GM12864 (cell line): ENCODE measurements at places on chromosomes 1 and 21.
A peak's percentile ranks its signal among the peaks of the same experiment; 100 is the strongest.

DNA sequence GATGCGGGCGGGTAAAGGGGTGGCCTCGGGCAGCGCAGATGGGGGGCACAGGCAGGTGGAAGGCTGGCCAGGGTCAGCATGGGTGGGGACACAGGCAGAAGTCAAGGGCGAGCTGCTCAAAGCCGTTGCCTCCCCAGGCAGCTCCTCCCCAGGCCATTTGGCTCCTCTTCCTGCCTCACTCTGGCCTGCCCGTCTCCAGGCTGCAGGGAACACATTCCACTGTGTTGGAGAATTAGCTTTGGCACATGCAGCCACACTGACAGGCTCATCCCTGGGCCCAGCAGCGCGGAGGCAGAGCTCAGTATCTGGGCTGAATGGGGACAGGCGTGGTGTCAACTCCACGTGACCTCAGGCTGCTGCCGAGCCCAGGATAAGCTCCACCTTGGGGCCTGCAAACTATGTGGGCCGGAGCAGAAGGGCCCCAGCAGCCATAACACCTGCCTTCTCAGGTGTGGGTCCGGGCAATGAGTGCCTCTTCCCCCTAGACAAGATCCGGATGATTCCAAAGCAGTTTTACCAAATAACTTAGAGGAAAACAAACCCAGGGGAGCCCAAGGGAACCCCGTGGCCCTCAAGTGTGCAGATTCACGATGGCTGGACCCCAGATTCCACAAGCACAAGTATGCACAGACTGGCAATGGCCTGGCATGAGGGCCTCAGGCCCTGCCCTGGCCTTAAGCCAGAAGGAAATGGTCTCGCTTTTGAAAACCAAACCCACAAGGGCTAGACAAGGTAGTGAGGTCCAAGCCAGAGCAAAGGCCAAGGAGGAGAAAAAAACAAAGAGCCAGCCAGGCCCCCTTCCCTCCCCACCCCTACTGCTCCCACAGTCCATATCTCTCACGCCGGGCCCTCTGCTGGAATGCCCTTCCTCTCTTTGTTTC lies 40.2 kb downstream of the HSPG2 start:
- no peak for DNase-seq

- DNase-seq: no peak
Measured at GRCh38 chr1:85144351-85144750, 56.5 kb downstream of the SYDE2 start.

- no peak for DNase-seq
Measured at GRCh38 chr1:159338018-159338417, 35.9 kb downstream of the FCER1A start.

GRCh38 chr1:46506470-46507219 lies 17.0 kb downstream of the DMBX1 start:
- no peak for DNase-seq

GRCh38 chr1:49013079-49013478 lies 236.4 kb upstream of the BEND5 start:
- DNase-seq: no peak

- no peak for DNase-seq
Measured at GRCh38 chr1:157771661-157772425, 5.1 kb downstream of the FCRL2 start.

DNA sequence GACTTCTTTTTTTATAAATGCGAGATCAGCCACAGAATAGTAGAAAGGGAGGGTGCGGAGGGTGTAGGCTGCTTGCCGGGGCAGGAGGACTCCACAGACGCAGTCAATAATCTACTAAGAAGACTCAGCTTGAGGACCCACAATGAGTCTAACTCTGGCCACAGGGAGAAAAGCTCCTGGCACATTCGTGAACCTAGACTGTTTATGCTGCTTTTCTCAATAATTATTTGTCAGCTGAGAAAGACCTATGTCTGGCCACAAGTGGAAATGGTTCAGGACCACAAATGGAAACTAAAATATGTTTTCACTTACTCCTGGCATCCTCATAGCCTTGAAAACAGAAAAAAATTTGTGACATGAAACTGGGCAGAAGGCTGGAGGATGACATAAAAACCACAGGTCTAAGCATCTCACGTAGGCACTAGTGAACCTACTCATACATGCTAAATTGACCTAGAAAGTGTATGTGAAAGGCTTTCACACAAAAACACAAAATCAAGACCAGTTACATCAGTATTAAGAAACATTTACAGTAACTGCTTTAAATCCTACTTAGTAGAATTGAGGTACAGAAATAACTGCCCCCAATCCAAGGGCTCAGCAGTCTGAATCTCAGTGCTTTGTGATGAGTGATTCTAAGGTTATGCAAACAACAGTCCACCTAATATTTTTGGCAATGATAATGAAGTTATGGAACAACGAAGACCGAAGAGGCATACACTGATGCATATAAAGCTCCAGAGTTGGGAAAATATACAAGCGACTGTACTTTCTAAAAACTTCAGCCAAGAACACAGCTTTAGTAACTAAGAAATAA lies 159.5 kb downstream of the SLC45A1 start:
- DNase-seq: peak; percentile 57

DNA sequence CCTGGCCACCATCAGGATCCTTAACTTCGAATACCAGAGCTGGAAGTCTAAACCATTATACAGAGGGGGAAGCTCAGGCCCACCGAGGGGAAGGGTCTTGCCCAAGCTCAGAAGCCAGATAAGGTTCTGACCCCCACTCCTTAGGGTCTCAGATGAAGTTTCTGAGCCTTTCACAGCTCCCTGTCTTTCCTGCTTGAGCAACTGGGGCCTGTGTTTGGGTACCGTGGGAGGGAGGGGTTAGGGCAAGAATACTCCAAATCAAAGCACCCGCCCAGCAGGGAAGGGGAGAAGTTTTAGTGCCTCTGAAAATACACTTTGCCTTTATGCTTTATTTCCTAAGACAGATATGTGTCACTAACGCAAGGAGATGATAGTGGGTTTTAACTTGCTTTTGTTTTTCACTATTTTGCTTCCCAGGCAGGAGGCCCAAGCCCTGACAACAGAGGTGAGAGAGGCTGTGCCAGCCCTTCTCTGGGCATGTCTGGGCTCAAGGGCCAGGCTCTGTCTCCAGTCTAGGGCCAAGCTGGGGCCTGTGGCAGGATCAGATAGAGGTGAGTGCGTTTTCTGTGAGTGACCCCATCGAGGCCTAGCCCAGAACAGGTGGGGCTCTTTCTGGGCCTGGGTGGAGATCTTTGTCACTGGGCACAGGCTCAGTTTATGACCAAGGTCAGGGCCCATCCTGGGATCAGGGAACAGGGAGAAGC lies 20.5 kb upstream of the TENT5B start:
- no peak for DNase-seq

DNA sequence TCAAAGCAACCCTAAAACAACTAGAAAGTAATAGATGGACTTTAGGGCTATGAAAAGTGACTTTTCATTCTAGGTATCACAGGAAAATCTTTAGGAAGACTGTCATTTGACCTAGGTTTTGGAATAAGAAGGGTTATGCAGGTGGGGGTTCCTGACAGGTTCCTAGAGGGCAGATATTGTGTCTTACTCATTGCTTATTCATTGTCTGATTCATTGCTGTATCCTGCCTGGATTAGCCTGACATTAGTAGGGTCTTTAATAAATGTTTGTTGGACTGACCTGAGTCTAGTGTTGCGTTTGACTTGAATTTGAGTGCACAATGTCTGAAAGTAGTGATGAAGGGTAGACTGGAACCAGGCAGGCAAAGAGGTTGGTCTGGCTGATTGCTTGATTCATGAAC lies 6.0 kb downstream of the FNBP1L start:
- no peak for DNase-seq

GRCh38 chr21:14989359-14989758 lies 75.4 kb downstream of the NRIP1 start:
- DNase-seq: no peak

DNA sequence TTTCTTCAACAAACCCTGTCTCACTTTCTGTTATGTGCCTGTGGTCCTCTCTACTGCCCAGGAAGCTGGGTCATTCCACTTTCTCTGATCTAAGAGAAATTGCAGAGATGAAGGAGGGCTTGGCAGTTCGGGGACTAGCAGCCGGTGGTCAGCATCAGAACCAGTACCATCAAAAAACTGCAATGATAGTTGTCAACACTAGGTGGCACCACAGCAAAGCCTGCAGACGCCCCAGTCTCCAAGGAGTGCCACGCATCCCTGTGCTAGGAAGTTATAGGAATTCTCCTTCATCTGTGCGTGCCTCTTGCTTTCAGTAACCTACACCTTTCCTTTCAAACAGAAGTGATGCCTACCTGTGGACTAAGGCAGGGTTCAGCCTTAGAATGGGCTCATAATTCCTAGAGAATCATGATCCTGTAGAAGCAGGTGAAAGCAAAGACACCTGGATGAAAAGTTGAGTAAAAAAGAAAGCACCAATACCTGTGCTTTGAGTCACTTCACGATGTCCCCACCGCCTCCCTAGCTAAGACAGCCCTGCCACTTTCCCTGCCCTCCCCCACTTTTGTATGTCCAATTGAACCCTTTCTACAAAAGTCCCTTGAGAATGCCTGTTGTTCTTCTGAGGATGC lies 129.2 kb downstream of the ADAMTS1 start:
- no peak for DNase-seq

DNA sequence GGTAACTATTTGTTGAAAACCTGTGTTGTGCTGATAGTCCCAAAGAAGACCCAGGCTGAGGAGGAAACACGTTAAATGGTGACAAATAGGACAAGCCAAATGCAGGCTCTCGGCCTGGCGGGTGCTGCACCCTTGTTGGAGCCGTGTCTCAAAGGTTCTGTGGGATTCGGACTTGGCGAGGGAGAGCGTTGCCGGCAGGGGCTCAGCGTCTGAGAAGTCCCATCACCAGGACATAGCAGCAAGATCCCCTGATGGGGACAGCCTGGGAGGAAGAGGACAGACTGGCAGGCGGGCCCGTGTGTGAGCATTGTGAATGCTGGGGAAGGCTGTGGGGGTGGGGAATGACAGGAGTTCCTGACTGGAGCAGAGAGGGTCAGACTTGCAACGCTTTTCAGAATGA lies 142.5 kb downstream of the PGBD5 start:
- no peak for DNase-seq

DNA sequence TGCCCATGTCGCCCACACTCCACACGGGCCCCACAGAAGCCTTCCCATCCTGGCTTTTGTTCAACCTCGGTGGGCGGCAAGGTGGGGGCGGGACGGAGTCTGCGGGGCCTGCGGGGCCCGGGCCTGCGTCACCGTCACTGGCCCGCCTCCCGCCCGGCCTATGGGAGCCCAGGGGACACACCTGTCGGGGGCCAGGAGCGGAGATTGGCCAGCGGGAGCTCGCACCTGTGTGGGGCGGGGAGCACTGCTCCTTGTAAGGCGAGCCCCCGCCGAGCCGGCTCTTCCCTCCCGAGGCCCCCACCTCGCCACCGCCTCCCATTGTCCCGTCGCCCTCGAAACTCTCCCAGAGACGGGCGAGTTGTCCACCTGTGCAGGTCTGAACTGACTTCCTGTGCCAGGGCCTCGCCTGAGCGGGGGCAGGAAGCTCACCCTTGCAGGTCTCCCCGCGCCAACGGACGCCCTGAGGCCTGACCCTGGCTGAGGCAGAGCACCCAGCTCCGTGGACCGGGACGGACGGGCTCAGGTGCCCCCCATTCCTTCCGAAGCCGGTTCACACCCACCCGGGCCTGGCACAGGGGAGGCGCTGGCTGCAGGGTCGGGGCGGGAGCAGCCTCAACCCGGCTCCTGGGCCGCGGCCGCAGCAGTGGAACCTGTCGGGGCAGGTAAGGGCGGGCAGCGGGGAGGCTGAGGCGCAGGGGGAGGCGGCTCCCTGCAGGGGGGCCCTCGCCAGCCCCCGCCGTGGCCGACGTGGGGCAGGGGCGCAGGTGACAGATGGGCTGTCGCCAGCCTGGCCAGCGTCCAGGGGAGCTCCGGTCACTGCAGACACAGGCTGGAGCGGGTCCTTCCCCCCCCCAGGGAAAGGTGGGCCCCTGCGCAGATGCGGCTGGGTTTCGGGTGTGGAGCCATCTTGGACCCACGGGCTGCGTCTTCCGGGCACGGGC lies 10.8 kb upstream of the TTLL10 start:
- no peak for DNase-seq

DNA sequence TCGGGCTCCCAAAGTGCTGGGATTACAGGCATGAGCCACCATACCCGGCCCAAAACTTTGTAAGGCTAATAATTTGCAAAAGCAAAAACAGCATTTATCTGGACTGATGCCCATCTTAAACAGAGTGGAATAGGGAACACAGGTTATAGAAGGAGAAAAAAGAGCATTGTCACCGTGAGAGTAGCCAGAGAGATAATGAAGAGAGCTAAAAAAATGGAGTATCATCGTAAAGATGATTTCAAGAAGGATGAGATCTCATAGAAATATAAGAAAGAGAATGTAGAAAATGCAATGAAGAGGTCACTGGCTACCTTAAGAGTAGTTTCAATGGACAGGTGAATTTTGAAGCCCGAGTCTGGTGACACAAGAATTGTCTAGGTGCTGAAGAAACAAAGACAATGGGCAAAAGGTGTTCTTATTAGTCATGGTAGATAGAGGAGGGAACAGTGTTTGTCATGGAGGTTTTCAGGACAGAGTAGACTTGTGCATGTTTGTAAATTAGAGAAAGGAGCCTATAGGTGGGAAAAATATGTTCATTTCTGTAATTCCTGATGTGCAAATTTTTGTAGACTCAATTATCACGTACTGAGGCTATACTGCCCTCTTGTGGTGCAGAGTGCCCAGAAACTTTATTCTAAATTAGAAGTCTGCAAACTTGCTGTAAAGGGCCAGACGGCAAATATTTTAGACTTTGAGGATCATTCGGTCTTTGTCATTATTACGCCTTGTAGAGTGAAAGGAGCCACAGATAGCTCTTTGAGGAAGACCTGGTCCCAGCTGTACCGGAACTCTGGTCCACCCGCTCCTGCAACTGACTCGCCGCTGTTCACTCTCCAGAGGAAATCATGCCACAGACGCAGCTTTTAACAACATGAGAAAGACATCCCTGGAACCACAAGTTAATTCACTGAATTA lies 8.1 kb upstream of the TMEM183A start:
- DNase-seq: no peak

GRCh38 chr1:162930976-162931560 lies 70.1 kb upstream of the CCDC190 start:
- DNase-seq: no peak

DNA sequence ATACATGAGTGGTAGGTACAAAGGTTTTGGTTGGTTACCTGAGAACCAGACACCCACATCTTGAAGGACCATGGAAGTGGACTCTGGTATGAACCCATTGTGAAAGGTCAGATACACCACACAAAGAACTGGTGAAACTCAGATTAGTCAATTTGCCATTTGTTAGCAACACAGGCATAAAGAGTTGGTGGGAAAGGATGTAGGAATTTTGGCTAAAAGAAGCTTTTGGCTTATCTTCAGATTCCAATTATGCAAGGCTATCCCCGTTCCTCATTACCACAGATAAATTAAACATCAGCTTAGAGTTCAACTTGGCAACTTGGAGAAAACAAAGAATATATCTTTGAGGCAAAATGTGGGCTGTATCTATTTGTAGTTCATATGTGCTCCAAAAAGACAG lies 87.0 kb upstream of the IRF2BP2 start:
- no peak for DNase-seq

DNA sequence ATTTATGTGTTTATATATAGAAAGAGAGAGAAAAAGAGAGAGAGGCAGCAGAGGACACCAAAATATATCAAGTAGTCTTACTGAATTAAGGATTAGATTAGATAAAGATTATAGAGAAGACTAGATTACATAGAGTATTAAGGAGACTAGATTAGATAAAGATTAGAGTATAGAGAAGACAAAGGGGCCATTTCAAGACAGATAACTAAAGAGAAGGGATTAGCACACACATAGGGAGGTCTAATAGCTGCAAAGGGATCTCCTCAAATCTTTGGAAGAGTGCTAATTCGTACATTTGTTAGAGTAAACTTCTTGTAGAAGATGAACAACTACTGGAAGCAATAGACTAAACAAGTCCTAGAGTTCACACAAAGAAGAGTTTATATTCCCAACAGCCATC lies 34.2 kb downstream of the OR6Y1 start:
- DNase-seq: no peak
